Ovary (tissue), 10 donors: ENCODE measurements at places on chromosomes 2 and 18. TPM values are rescaled to one million over a fixed set of nuclear protein-coding genes. Genes with fewer than 3 reads are reported as not detected.

GRCh38 chr2:43345872-43346271 is 119.5 kb upstream of the ZFP36L2 start:
- H3K27me3 ChIP-seq = no peaks in the 10 kb centered on the region
- H3K36me3 ChIP-seq = no peaks in the 10 kb centered on the region
- no peak overlapping the region for H3K4me3 ChIP-seq
- H3K4me1 ChIP-seq = peaks cover 42% of the 10 kb centered on the region
- peak overlapping the region; percentile 78 for H3K27ac ChIP-seq

DNA sequence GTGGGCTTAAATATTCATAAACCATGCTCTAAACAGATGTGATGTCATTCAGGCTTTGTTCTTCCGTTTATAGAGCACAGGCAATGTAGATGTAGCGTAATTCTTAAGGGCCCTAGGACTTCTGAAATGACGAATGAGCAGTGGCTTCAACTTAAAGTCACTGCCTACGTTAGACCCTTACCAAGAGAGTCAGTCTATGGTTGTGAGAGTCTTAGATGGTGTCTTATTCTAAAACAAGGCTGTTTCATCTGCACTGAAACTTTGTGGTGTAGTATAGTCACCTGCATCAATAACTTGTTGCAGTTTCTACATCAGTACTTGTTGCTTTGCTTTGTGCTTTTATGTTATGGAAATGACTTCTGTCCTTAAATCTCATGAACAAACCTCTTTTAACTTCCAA is 56.0 kb downstream of the PIK3C3 start:
- H3K27ac ChIP-seq = no peak overlapping the region
- no peaks in the 10 kb centered on the region for H3K27me3 ChIP-seq
- no peak for DNase-seq
- H3K4me1 ChIP-seq = no peaks in the 10 kb centered on the region

- no peaks in the 10 kb centered on the region for H3K27me3 ChIP-seq
- H3K27ac ChIP-seq = no peak overlapping the region
- H3K36me3 ChIP-seq = no peaks in the 10 kb centered on the region
- no peak for DNase-seq
- H3K4me3 ChIP-seq = no peak overlapping the region
Measured at GRCh38 chr2:29273685-29274611, 158.7 kb downstream of the CLIP4 start.

- no peaks in the 10 kb centered on the region for H3K4me1 ChIP-seq
- H3K4me3 ChIP-seq = no peak overlapping the region
- H3K27me3 ChIP-seq = no peaks in the 10 kb centered on the region
- no peak for DNase-seq
- H3K27ac ChIP-seq = no peak overlapping the region
Measured at GRCh38 chr2:79723830-79724229, 211.0 kb downstream of the CTNNA2 start.

GRCh38 chr2:190443778-190444481 is 35.8 kb downstream of the MFSD6 start:
- peaks cover 9% of the 10 kb centered on the region for H3K4me1 ChIP-seq
- H3K27ac ChIP-seq = no peak overlapping the region
- H3K27me3 ChIP-seq = no peaks in the 10 kb centered on the region
- no peaks in the 10 kb centered on the region for H3K36me3 ChIP-seq

GRCh38 chr2:216351172-216351925 is 20.9 kb downstream of the MARCHF4 start:
- no peak for DNase-seq
- H3K27me3 ChIP-seq = no peaks in the 10 kb centered on the region

GRCh38 chr2:103289105-103289725 is 527.4 kb downstream of the TMEM182 start:
- H3K36me3 ChIP-seq = no peaks in the 10 kb centered on the region
- H3K4me1 ChIP-seq = no peaks in the 10 kb centered on the region
- no peaks in the 10 kb centered on the region for H3K27me3 ChIP-seq
- H3K4me3 ChIP-seq = no peak overlapping the region

- no peak overlapping the region for H3K4me3 ChIP-seq
- no peak overlapping the region for H3K27ac ChIP-seq
- no peaks in the 10 kb centered on the region for H3K36me3 ChIP-seq
- H3K4me1 ChIP-seq = peaks cover 8% of the 10 kb centered on the region
Measured at GRCh38 chr2:24435391-24436316, 55.4 kb upstream of the NCOA1 start.

DNA sequence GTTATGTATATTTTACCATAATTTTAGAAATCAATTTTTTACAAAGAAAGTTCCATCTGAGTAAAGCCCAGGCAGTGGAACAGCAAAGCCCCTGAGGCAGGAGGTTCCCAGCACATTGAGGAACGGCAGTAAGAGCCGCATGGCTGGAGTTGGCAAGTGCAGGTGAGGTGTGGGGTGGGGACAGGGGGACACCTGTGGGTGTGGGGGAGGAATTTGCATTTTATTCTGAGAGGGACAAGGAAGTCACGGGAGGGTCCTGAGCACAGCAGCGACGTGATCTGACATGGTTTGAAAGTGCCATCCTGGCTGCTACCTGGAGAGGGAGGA is 16.1 kb upstream of the ADI1 start:
- H3K4me3 ChIP-seq = no peak overlapping the region
- DNase-seq = no peak
- no peaks in the 10 kb centered on the region for H3K27me3 ChIP-seq
- no peaks in the 10 kb centered on the region for H3K36me3 ChIP-seq

The SNORC gene
- 1.1 TPM for total RNA-seq

The GALNT3 gene
- 8.6 TPM for total RNA-seq

The TCF23 gene
- total RNA-seq = 57.1 TPM

The SP5 gene
- 0.40 TPM for total RNA-seq
